MM.1S (cell line): ENCODE measurements at places on chromosomes 3 and 15.
A peak's percentile ranks its signal among the peaks of the same experiment; 100 is the strongest.

GRCh38 chr3:148075771-148076716 is 621.7 kb upstream of the AGTR1 start:
- peak; percentile 25 for DNase-seq

DNA sequence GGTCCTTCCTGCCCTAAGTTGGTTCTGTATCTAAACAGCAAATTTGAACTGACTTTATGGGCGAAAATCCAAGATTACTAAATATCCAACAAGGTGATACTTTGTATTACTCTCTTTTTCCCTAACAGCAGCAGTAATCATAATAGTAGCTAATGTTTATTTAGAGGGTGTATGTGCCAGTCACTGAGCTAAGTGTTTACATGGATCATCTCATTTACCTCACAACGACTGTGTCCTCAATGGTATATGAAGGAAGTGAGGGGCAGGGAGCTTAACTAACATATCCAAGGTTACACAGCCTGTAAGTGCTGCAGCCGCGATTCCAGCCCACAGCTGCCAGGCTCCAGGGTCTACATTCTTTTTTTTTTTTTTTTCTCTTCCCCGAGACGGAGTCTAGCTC is 10.3 kb upstream of the LRRC34 start:
- no peak for DNase-seq

DNA sequence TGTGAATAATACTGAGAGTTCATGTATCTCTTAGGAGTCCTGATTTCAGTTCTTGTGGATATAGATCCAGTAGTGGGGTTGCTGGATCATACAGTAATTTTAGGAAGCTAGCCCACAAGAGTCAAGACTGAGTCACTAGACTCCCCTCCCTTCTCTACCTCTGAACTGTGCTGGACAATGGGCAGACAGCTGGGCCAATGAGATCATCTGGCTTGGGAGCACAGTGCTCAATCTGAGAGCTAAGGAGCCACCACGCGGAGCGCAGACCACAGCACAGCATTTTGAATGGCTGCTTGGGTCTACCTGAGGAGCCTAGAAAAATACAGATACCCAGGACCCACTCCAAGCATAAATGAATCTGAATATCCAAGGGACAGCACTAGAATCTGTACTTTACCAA is 32.5 kb downstream of the WNT5A start:
- DNase-seq: no peak

DNA sequence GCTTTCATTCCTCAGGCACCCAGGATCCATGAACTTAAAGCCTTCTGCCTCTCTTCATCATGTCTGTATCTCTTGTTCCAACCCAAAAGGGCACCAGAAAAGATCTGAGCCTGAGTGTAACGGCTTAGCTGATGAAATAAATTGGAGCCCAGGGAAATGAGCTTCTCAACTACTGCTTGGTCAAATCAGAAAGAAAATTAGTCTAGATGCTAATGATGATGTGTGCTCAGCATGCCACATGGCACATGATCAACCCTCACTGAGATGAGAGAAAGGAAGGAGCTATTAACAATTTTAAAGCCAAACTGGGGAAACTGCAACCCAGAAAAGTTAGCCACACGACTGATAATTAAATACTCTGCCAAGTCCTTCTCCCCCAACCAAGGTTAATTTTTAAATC is 325.7 kb downstream of the CNTN3 start:
- DNase-seq: no peak

DNA sequence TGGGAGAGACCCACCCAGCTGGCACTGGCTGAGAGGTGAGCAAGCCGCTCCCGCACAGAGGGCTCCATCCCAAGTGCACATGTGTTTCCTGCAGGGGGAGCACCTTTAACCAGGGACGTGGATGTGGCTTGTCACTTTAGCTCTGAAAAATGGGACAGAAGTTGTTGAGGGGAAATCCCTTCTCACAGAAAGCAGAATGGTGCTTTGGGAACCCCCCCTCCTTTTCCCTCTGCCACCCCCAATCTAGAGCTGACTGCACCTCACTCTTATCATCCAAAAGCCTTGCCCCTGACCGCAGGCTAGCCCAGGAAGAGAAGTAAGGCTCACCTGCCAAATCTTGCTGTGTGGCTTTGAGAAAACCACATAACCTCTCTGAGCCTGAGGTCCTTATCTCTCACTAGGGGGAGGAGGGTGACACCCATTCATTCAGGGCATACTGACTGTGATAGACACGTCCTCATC is 77.9 kb downstream of the RPN1 start:
- DNase-seq: peak; percentile 11

GRCh38 chr3:13023235-13023970 is 49.8 kb downstream of the IQSEC1 start:
- DNase-seq: no peak

GRCh38 chr15:87672309-87673288 is 583.9 kb downstream of the NTRK3 start:
- DNase-seq: no peak

- no peak for DNase-seq
Measured at GRCh38 chr3:8653800-8654408, 9.3 kb upstream of the SSUH2 start.

- no peak for DNase-seq
Measured at GRCh38 chr3:38618343-38618742, 31.1 kb downstream of the SCN5A start.

DNA sequence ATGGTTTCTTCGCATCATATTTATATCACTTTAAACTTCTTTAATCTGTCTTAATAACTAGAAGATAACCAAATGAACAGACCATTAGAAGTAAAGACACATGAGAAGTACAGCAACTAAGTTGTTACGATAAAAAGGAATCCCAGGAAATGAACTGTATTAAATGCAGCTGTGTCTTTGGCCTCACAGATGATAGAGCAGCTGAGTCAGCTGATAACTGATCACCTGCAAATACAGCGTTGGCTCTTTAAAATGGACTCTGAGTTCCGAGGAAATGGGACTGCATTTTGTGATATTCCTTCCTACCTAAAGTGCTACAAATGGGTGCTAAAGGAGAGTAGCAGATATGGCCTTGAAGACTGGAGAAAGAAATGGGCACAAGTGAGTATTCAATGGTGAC is 121.0 kb upstream of the C15orf61 start:
- no peak for DNase-seq

- no peak for DNase-seq
Measured at GRCh38 chr15:61742591-61742990, 317.7 kb downstream of the VPS13C start.

- DNase-seq: no peak
Measured at GRCh38 chr3:45894015-45894414, 7.7 kb downstream of the CCR9 start.

DNA sequence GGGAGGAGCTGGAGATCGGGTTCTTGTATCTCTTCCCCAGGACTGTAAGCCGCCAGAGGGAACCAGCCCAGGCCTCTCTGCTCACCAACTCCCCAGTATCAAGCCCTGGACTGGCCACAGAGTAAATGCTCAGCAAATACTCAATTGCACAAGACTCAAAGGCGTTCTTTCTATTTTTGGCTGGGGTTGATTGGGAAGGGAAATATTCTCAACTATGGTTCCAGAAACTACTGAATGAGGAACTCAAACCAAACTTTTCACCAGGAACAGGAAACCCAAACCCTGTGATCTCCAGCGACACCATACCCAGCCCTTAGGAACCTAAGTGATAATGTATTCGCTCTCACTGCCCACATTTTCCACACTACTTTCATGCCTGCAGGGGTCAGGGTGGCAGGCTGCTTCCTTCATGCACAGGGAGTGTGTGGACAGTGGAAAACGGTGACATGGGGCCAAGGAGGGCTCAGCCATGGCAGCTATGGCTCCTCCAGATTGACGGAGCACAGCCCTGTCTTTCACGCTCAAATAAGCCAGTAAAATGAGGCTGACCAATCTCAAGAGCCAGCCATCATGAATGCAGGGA is 124.7 kb upstream of the RAD18 start:
- no peak for DNase-seq

- no peak for DNase-seq
Measured at GRCh38 chr3:47225310-47225906, 57.2 kb downstream of the KIF9 start.

DNA sequence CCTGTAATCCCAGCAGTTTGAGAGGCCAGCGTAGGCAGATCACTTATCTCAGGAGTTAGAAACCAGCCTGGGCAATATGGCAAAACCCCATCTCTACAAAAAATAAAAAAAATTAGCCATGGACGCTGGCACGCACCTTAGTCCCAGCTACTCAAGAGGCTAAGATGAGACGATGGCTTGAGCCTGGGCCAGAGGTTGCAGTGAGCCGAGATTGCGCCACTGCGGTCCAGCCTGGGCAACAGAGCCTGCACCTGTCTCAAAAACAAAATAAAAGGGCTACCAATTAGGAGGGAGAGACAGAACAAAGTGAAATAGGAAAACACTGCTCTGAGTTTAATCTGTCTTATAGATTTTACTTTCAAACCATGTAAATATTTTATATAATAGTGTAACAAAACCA is 33.8 kb downstream of the MSL2 start:
- no peak for DNase-seq

DNA sequence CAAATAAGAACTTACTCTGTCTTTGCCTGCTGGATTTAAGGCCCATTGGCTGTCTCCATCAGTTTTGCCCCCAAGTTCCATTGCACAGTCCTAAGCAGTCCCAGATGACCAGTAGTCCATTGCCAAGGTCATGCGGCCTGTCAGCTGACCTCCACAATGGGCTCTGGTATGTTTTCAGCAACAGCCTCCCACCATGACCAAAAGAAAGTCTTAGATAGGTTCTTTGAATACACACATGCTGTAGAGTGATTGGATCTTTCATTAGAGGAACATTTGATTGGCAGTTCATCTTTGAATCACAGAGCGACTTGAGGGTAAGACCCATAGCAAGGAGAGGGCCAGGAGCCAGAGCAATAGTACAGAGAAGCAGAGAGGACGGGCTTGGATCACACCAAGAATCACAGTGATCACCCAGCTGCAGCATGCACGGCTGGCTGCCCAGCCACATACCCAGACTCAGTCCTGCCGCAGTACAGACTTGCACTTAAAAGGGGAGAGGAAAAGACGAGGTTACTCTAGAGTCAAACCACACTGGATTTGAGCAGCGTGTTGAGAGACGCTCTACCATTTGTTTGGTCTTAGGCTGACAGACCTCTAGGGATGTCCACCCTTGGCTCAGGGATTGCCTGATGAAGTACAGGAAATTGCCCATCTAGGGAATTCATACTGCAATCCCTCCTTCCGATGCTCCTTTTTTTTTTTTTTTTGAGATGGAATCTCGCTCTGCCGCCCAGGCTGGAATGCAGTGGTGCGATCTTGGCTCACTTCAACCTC is 50.4 kb downstream of the APH1B start:
- no peak for DNase-seq
